ENCODE measurements at places on chromosomes 5 and 9.
A peak's percentile ranks its signal among the peaks of the same experiment; 100 is the strongest.

DNA sequence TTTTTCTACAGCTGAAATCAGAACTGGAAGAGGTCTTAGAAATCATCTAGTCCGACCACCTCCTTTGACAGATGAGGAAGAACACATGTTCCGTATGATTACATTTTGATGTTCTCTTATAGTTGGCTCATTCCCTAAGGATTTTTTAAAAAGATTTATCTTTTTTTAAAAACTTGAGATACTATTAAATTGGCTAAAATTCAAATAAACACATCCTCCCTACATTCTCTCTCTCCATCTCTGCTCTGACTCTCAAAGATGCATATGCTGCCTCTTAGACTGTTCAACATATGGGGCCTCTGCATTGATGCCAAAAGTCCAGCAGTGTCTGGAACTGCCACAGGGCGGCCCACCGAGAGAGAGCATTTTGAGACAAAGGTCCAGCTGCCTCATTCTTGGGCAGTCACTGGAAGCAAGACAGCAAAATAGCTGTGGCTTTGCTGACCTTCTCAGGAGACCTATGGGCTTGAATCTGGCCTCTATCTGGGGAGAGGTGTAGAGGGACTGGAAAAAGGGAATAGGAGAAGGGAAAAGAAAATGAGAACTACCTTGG, 12.8 kb upstream of the TSSK1B start:
- peak; percentile 4 for DNase-seq

GRCh38 chr5:133686566-133686965, 74.2 kb upstream of the FSTL4 start:
- no peak for DNase-seq

DNA sequence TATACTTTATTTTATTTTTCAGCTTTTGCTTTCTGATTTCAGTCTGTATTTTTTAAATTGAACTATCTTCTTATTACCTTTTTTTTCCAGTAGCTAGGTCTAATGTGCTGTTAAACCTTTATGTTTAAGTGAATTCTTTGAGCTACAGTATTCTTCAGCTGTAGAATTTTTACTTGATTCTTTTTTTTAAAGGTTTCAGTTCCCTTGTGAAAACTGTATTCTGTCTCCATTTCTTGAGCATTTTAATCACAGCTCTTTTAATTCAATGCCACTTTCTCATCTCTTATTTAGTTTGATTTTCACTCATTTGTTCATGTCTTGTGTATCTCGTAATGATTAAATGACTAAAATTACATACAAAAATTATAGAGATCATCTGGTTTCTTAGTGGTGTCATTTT, 233.8 kb downstream of the MTRR start:
- no peak for DNase-seq

DNA sequence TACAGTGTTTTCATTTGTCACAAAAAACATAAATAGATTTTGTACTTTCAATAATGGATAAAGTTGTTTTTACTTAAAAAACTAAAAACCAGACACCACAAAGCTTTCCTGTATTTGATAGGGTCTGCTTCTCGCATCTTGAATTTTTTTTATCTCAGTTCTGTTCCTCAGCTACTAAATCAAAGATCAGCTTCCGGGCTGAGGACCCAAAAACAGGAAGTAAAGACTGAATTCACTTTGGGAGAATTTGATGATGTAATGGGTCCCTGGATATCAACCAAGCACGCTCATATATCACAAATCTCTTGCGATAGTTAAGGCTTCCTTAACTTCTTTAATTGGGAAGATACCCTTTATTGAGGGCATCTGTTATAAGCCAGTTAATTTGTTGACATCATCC, 24.1 kb downstream of the ITK start:
- DNase-seq = no peak

DNA sequence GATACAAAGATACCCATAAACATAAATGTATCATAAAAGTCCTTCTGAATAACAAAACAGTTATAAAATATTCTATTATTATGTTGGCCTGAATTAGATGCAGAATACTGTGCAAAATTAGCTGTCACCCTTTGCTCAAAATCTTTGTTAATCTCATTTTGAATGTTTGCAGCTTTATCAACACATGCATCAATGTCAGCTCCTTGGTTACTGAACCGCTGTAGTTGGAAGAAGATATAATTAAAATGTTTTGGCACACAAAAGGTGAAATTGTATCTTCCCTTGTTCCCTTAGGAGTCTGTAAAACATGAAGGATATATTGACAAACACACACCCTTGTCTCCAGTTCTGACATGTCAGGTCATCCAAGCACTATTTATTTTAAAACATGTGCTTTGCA, 146.3 kb upstream of the POU5F2 start:
- no peak for DNase-seq

- DNase-seq = no peak
Measured at GRCh38 chr5:148005788-148006520, 57.8 kb upstream of the SPINK5 start.

GRCh38 chr9:37369671-37370070, 52.8 kb upstream of the GRHPR start:
- DNase-seq = no peak

DNA sequence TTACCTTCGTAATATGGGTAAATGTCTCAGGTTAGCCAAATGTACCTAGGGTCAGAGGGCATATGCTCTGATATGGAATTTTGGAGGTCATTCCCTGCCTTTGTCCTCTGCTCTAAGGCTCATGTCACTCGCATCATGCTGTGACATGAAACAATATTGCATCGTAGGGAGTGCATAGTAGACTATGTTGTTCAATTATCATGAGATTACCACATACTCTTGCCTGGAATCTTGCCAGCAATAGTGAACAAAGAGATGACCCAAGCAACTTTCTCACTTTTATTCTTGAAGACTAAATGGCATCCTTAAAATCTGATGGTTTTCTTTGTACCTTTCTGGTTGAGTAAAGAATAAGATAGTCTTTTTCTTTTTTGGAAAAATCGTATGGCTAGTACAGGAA, 27.6 kb downstream of the ZNF462 start:
- no peak for DNase-seq

GRCh38 chr9:109910671-109911518, 130.9 kb downstream of the PALM2AKAP2 start:
- peak; percentile 85 for DNase-seq

GRCh38 chr5:139658928-139659667, 10.9 kb downstream of the CXXC5 start:
- peak; percentile 77 for DNase-seq

DNA sequence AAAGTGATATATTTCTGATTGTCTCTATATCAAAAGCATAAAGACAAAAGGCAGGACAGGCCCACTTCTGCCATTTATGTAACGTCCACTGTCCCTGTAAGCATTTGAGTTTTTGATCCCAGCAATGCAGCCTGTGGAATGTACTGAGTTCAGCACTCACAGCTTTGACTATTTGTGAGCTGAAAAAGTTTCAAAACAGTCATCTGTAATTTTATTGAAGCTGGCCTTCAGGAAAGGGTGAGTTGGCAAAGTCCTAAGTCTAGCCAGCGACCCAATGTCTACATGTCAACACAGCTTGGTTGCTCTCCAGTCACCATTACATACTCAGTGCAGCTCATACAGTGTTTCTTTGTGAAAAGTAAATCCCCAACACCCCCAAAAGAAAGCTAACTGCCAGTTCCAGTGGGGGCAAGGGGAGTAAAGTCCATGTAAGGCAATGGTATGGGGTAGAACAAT, 9.7 kb downstream of the LIFR start:
- DNase-seq = peak; percentile 36

GRCh38 chr5:90982576-90982975, 400.5 kb downstream of the ARRDC3 start:
- no peak for DNase-seq

DNA sequence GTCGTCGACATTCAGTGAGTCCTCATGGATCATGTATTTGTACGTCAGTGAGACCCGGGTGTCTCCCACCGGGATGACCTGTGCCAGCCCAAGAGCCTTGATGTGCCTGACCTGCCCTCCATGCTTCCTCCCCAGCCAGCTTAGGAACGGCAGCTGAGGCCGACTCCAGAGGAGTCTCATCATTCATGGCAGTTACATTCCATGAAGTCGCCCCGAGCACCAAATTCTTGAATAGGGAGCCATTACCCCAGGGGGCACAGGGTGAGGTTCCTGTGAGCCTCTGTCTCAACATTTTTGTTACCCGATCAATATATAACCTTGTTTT, 67.8 kb downstream of the ZNF354C start:
- DNase-seq = no peak

Measured in AG10803 (cell line).